ENCODE measurements at places on chromosomes 5 and 9.

- DNase-seq, result peak; percentile 44
Measured at GRCh38 chr9:107484117-107484723, 5.3 kb downstream of the KLF4 start.

GRCh38 chr9:92308893-92309292 lies 15.4 kb upstream of the IARS1 start:
- no peak for DNase-seq

GRCh38 chr5:142600611-142601358 lies 85.1 kb downstream of the FGF1 start:
- peak; percentile 12 for DNase-seq

- peak; percentile 21 for DNase-seq
Measured at GRCh38 chr5:76082772-76083554, at the start of gene SV2C. Gene SV2C (plus strand): TSS chr5:76083383. CDS start chr5:76131751, 48,368 bp downstream.

DNA sequence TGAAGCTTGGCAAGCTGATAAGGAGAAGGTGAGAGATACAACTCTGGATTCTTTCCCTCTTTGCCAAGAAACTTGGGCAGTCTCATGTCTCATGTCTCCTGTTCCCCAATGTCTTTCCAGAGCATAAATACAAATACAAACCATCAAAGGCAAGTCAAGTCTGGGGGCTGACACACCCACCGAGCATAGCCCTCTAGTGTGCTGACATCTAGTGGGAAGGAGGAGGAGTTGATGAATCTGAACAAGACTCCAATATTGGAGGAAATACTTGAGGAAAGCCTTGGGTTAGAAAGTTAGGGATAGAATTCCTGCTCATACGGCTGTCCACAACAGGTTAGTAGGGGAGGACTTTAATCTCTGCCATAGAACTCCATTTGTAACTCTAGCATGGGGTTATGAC lies 8.6 kb downstream of the MLANA start:
- DNase-seq, result no peak

DNA sequence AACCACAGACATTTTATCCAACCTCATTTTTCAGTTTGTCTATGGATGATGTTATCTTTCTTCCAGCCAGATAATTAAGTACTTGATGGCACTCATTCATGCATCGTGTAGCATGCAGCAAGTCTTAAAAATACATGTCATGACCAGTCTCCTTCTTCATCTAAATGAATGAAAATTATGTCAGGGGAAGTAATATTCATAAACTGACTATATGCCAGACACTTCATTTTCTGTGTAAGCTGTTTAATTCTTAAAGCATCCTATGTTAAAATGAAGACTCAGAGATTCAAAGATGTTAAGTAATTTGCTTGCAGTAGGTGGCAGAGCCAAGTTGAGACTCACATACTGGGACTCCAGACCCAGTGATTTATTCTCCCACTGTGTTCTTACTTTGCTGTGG lies 181.7 kb upstream of the CD180 start:
- no peak for DNase-seq

GRCh38 chr5:138833726-138834480 lies 41.2 kb downstream of the LRRTM2 start:
- peak; percentile 26 for DNase-seq
